ENCODE measurements at places on chromosomes 16 and 17.
A peak's percentile ranks its signal among the peaks of the same experiment; 100 is the strongest.

DNA sequence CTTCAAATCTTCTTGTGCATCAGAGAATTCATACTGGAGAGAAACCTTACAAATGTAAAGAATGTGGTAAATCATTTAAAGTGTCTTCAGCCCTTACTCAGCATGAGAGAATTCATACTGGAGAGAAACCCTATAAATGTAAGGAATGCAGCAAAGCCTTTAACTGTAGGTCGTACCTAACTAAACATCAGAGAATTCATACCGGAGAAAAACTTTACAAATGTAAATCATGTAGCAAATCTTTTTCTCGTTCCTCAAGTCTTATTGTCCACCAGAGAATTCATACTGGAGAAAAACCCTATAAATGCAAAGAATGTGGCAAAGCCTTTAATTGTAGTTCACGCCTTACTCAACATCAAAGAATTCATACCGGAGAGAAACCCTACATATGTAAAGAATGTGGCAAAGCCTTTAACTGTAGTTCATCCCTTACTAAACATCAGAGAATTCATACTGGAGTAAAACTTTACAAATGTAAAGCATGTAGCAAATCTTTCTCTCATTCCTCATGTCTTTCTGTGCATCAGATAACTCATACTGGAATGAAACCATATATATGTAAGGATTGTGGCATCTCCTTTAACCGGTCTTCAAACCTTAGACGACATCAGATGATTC lies 118.5 kb upstream of the ZNF267 start:
- no peak for DNase-seq

DNA sequence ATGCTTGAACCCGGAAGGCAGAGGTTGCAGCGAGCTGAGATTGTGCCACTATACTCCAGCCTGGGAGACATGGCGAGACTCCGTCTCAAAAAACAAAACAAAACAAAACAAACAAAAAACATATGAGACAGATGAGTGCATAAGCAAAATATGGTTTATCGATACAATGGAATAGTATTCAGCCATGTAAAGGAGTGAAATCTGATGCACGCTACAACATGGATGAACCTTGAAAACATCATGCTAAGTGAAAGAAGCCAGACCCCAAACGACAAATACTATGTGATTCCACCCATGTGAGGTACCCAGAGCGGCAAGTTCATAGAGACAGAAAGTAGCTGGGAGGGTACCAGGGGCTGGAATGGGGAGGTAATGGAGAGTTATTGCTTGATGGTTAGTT lies 6.8 kb downstream of the PLCD3 start:
- DNase-seq = no peak

GRCh38 chr17:38621538-38621937 lies 15.8 kb upstream of the SRCIN1 start:
- no peak for DNase-seq

DNA sequence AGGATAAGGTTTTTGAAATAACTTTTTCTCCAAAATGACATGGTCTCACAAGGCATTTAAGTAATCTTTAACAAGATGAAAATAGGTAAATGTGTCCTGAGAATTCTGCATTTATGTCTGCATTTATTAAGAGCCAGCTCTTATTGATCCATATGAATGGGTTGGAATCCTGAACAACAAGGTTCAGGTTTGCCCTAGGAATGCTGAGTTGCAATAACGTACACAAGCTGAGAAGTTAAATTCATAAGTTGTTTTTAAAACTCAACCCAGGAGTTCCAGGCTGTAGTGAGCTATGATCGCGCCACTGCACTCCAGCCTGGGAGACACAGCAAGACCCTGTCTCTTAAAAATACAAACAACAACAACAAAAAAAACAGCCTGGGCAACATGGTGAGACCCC lies 28.1 kb downstream of the GLG1 start:
- no peak for DNase-seq

DNA sequence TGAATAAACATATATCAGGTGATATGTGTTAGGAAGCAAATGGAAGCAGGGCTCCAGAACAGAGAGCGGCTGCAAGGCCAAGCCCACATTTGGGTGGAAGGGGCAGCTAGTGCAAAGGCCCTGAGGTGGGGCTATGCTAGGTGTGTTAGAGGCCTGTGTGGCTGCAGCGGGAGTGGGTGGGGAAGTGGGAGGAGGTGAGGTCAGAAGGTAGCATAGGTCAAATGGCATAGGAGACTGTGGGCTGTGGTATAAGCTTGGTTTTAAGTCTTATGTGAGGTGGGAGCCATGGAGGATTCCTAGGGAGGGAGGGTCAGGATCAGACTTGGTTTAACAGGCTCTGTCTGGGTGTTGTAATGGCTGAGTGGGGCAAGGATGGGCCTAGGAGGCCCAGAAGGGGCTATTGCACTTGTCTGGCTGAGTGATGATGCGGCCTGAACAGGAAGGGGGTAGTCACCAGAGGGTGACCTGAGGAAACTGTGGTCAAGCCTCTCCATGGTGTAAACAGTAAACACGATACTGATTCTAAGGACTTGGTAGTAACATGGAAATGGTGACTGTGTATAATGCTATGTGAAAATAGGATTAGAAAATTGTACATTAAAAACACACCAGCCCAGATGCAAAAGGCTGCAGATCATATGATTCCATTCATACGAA lies 31.1 kb downstream of the RAI1 start:
- DNase-seq = no peak

DNA sequence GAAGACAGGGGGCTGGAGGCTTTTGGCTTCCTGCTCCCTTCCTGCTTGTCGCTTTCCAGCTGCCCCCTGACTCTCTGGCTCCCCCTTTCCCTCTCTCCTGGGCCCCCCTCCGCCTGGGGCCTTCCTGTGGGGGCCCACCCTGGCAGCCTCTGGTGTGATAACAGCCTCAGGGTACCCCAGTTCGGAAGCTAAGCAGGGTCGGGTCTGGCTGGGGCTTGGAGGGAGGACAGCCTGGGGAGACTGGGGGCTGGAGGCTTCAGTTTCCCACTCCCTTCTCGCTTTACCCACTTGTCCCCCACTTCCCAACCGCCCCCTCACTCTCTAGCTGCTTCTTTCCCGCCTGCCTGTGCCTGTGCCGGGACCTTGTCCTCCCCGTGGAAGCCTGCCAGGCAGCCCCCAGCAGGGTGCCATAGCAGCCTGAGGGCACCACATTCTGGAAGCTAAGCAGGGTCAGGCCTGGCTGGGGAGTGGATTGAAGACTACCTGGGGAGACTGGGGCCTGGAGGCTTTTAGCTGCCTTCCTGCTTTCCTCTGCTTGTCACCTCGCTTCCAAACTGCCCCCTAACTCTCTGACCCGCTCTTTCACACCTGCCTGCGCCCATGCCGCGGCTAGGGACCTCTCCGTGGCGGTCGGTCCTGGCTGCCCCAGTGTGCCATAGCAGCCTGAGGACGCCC lies 2275.5 kb downstream of the TP53TG3F start:
- no peak for DNase-seq

- DNase-seq = no peak
Measured at GRCh38 chr17:72970246-72970645, 122.2 kb downstream of the SLC39A11 start.

- DNase-seq = peak; percentile 86
Measured at GRCh38 chr17:49703557-49704277, 4.0 kb downstream of the SLC35B1 start.

GRCh38 chr16:20409398-20410120 lies at the start of gene ACSM5:
Gene ACSM5, plus strand, starts transcription at chr16:20409534. Its CDS starts 1,951 bp downstream, at chr16:20411485.
- DNase-seq = no peak

DNA sequence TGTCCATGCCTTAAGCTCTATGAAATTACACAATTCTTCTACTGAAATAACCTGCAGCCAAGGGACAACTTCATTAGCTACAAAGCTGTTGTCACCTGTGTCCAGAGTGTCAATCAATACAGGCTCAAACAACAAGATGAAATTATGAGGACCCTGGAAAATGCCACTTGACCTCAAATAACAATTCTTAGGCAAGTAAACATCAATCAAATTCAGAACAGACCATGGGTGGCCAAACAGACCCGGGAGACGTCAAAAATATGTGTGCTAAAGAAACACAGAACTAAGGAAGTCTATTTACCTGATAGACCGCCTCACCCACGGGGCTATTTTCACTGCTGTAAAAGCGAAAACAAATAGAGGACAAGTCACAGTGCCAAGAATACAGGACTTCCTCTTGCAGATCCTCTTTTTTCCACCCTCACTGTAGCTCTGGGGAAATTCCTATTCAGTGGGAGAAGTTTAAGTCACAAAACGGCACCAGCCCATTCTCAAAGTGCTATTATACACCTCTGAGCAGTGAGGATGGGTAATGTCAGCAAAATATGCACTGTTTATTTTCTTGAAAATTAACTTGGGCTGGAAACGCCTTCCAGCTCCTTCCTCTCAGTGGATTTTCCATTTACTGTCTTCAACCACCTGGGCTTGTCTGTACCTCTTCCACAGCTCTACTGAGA lies 2.7 kb downstream of the LITAF start:
- DNase-seq = peak; percentile 95

All from T47D (cell line).